Calu3 (cell line): ENCODE measurements at places on chromosomes 13 and 19. TPM values are rescaled to one million over a fixed set of nuclear protein-coding genes. Genes with fewer than 3 reads are reported as not detected.

CGB5 gene
- total RNA-seq, result 2.6 and 3.3 TPM in 2 replicates

DAPK3 gene
- 46.3 and 50.9 TPM in 2 replicates for total RNA-seq

MTUS2 gene
- not detected in 2 replicates for total RNA-seq

HSPB6 gene
- 0.71 and 0.93 TPM in 2 replicates for total RNA-seq

PSG3 gene
- total RNA-seq, result 0.20 TPM in 1 of 2 replicates, not detected in the other

TMPRSS9 gene
- not detected in 2 replicates for total RNA-seq

IQCN gene
- total RNA-seq, result 1.5 and 1.6 TPM in 2 replicates

CALR3 gene
- total RNA-seq, result not detected in 2 replicates

LPAR2 gene
- total RNA-seq, result 25.0 and 27.3 TPM in 2 replicates

STARD13 gene
- total RNA-seq, result 8.6 and 11.3 TPM in 2 replicates

KLK1 gene
- not detected in 2 replicates for total RNA-seq

PSG2 gene
- not detected in 2 replicates for total RNA-seq

PCDH8 gene
- not detected in 2 replicates for total RNA-seq

PCP2 gene
- not detected in 2 replicates for total RNA-seq

ZNF235 gene
- total RNA-seq, result 8.1 and 8.5 TPM in 2 replicates

JUND gene
- total RNA-seq, result 44.9 and 60.9 TPM in 2 replicates

ZNF626 gene
- not detected in 2 replicates for total RNA-seq

NLRP5 gene
- total RNA-seq, result not detected in 2 replicates

ZNF433 gene
- 3.0 and 3.7 TPM in 2 replicates for total RNA-seq

HAUS5 gene
- 35.3 and 38.0 TPM in 2 replicates for total RNA-seq

MUC16 gene
- 0.15 and 0.17 TPM in 2 replicates for total RNA-seq

GSX1 gene
- total RNA-seq, result not detected in 2 replicates

ZNF571 gene
- 4.3 and 7.3 TPM in 2 replicates for total RNA-seq

APLP1 gene
- total RNA-seq, result 11.5 and 15.8 TPM in 2 replicates

KCNN1 gene
- not detected in 2 replicates for total RNA-seq

C13orf42 gene
- total RNA-seq, result not detected in 2 replicates
